ENCODE measurements at places on chromosomes 12 and 14. TPM values are rescaled to one million over a fixed set of nuclear protein-coding genes. Genes with fewer than 3 reads are reported as not detected.
A peak's percentile ranks its signal among the peaks of the same experiment; 100 is the strongest.

DNA sequence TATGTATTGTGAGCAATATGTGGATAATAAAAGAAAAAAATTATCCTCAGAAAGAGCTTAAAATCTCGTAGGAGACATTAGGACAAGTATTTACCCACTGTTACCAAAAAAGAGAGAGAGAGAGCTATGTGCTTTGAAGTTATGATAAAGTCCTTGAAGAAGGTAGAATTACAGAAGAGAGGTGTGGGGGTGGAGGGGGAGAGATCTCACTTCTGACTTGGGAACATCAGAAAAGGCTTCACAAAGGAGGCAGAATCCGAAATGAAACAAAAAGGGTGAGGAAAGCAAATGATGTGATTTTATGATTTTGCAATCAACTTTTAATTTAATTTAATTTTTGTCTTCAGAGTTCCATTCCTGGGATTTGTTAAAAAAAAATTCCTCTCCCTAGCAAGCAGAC, 311.8 kb upstream of the ATP2B1 start:
- no peak for DNase-seq

GRCh38 chr14:41899416-41899815, 292.7 kb downstream of the LRFN5 start:
- no peak for DNase-seq

GRCh38 chr14:99158150-99158549, 113.8 kb downstream of the BCL11B start:
- DNase-seq, result no peak

GRCh38 chr14:33315217-33315616, 376.5 kb downstream of the NPAS3 start:
- DNase-seq, result no peak

DNA sequence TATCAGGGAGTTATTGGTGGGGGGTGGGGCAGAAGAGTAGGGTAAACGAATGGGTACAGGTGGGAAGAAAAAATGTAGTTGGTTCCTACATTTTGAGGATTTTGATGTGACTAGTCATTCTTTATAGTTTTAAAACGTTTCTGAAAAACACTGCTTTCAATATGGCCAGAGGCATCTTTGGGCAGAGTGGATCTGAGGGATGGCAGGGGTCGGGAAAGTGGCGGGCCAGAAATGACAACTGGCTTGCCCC, 527 bp upstream of the ATP23 start:
- DNase-seq, result no peak

DNA sequence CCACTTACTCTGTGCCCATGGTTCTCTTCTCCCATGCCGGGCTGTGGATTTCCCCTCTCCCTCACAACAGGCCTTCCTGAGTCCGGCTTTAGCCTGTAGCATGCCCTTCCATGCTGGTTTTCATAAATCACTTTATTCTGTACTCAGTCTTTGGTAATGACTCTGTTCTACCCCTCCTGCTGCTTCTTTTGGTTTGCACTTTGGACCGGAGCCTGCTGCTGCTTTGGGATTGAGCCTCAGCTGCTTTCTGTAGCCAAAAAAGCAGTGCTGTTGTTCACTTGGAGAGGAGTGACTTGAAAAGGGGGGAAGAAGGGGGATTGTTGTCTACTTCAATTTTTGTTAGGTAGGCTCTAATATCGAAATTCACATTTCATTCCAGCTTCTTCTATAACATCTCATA, 8.5 kb upstream of the SLC6A13 start:
- DNase-seq, result no peak

DNA sequence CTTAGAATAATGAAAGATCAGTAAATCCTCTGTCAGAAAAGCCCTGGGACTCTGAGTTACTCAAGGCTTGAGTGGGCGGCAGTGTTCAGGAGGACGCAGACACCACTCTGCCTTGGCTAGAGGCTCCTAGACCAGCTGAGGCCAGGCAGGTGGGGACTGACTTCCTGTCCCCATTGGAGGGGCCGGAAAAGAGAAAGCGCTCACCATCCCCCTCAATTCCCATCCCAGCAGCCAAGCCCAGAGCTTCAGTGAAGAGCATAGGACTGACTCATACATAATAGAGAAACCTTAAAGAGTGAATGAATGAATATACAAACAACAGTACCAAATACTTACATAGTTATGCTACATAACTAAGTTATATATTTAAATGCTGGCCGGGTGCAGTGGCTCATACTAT, 62.0 kb downstream of the PLEKHG7 start:
- DNase-seq, result no peak

GRCh38 chr14:25759256-25759655, 709.3 kb upstream of the STXBP6 start:
- DNase-seq, result no peak

- DNase-seq, result no peak
Observed at GRCh38 chr12:94372461-94372860, 87.2 kb downstream of the CEP83 start.

DNA sequence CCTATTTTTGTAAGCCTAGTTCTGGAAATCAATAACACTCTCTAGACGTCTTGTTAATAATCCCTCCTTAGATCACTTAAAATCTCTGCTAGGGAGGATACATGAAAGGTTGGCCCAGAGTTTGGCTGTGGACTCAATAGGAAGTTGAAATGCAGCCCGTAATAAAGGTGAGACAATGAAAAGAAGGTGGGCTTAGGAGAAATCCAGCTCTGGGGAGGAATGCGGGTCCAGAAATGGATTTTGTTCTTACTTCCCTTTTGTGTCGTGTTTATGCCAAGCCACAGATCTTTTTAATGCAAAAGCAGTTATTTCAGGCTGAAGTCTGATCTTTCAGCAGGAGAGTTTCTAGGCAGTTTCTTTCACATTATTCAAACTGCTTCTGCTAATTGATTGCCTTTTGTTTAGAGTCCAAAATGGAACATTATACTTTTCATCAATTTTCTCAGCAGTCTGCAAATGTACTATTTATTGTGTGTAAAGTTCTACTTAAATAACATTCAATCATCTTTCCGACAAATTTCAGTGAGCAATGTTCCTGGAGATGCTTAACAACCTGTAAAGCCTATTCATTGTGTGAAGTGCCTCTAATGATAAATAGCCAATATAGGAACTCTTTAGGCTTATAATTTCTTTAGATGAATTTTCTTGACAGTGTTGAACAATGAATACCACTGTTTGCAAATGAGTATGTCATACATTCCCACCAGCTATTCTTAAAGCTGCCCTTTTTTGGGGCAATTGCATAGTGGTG, 252.9 kb upstream of the KRR1 start:
- DNase-seq, result no peak

GRCh38 chr14:26255213-26255612, 342.6 kb downstream of the NOVA1 start:
- peak; percentile 10 for DNase-seq

DNA sequence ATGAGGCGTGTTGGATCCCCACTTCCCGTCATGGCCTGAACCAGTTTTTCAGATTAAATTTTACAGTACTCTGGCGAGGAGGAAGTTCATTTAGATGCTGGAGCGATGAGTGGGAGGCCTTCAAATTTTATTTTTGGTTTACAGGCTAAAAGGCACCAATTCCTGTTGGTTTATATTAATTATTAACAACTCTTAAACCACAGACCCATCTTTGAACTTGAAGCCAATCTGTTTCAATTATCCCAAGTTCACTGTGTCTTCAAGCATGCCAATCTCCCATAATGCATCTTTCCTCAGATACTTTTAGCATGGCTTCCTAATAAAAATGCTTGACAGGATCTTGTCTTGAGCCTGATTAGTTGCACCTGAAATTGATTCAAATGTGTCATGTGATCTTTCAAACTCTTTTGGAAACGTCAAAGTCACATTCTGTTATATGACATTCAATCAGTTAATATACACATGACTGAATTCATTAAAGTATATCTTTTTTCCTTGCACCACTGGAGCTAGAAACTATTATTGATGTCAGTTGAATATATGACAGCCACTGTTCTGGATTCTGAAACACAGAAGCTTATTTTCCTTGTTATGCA, 641.7 kb upstream of the TMEM132C start:
- DNase-seq, result no peak

- no peak for DNase-seq
Observed at GRCh38 chr12:9227950-9228349, 19.8 kb upstream of the PZP start.

DNA sequence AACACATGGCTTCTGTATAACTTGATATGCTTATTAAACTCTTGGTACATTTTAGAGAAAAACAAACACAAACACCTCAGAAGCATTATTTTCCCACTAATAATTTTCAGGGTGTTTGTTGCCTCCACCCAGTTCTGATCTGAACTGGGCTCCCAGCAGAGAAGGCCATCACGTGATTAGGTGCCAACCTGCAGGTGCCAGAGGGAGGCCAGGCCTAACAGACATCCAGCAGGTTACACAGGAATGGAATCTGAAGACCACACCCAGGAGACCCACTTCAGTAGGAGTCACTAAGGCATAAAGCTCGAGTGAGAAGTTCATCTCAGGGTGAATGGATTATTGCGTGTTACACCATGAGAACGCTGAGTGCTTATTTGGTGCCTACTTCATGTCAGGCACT, 8.9 kb downstream of the SLC6A12 start:
- DNase-seq, result no peak

DNA sequence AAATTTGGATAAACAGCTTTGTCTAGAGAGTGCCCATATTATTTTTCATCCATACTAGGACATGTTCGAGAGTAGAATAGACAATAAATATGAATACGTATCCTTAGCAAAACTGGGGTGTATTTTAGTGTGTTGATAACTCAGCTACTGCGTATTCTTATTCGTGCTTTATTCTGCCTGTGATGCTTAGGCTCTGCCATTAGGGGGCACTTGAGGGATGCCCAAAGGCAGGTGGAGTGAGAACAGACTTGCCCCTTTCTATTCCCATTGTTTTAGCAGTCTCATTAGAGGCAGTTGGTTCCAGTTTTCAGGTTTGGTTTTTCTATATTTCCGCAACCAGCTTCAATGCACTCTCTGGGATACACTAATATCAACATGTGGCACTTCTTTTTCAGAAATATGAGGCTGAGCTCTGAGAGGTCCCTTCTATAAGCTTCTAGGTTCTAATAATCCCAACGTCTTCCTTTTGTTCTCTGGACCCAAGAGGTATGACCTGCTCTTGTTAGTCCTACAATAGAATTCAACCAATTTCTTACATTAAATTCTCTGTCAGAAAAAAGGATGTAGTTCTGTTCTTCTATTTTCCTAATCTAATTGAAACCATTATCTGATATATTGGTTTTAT, 985.7 kb upstream of the FBXO33 start:
- peak; percentile 1 for DNase-seq

DNA sequence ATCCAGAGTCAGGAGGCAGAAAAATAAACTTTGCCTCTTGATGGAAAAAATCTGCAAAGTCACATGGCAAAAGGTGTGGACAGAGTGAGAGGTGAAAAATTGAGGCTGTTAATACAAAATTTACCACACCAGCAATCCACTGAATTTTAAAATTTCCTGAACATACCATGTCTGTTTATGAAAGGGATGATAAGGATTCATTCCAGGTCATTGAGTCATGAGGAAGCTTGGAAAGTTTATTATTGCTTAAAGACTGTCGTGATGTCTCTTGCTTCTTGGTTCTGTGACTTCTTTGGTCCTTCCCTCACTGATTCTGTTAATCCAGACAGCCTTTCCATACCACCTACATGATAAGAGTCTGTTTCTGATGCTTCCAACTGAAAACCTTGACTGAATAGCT, 73.2 kb downstream of the TTC6 start:
- peak; percentile 47 for DNase-seq

DNA sequence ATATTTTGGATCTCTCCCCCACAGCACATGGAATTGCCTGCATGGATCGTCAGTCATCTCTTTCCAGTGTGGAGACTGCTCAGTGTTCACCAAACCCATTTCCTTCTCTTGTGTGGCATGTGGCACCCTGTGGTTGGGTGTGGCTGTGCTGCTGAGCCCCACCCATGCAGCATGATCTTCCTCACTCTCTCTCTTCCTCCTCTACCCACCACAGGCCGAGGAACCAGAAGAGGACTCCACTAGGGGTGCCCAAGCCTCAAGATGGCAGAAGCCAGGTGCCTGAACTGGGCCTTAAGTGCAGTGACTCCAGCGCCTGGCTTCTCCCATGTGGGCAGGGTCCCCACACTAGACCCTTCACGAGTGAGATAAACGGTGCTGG, 66.8 kb upstream of the GPR68 start:
- no peak for DNase-seq

DNA sequence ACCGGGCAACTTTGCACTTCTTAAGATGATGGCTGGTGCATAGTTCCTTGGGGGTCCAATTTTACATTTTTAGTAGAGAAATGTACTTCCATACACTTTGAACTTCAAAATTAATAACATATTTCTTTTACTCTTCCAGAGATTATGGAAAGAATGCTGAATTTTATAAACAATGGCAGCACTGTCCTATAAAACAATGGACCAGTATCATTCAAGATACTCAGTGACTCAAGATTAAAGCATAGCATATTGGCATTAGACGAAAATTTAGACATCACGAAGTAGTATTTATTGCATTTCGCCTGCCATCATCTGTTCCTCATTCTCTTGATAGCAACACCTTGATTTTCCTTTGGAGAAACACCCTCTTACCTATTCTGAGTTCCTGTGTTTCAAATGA, 118.3 kb upstream of the ATF7IP start:
- no peak for DNase-seq

- no peak for DNase-seq
Observed at GRCh38 chr12:71440345-71440762, 756 bp downstream of the LGR5 start.

DNA sequence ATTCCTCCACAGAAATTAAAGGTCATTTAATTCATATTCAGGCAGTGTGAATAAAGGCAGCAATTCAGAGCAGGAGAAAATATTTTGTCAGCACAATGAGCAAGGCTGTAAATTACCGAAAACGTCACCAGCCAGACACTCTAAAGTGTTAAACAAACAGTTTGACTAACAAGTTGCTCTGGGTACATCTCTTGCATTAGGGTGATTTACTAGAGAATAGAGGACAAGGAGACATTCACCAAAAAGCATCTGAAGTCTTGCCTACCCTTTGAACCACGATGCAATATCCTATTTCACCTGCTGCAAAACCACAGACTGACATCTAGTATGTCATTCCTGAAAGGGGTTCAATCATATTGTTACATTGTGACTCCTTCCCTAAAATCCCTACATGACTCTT, 27.1 kb upstream of the GPHB5 start:
- DNase-seq, result no peak

- no peak for DNase-seq
Observed at GRCh38 chr12:12616512-12617310, 5.0 kb downstream of the CREBL2 start.

TSHR gene
- not detected for total RNA-seq

KRT86 gene
- total RNA-seq, result 0.04 TPM

CRIP1 gene
- total RNA-seq, result 4.2 TPM

GIT2 gene
- 33.1 TPM for total RNA-seq

SOCS4 gene
- 18.4 TPM for total RNA-seq

SLCO1C1 gene
- not detected for total RNA-seq

ALG10B gene
- 4.0 TPM for total RNA-seq

KRT72 gene
- total RNA-seq, result not detected

GARIN6 gene
- not detected for total RNA-seq

KCNH3 gene
- total RNA-seq, result 0.25 TPM

ESR2 gene
- total RNA-seq, result 0.10 TPM

RTN1 gene
- not detected for total RNA-seq

FGD4 gene
- 13.9 TPM for total RNA-seq

PRB2 gene
- total RNA-seq, result not detected

TMEM121 gene
- 1.3 TPM for total RNA-seq

AGAP2 gene
- 0.82 TPM for total RNA-seq
